Left lung (tissue), 14 donors: ENCODE measurements at places on chromosomes 2 and 18. TPM values are rescaled to one million over a fixed set of nuclear protein-coding genes. Genes with fewer than 3 reads are reported as not detected.

DNA sequence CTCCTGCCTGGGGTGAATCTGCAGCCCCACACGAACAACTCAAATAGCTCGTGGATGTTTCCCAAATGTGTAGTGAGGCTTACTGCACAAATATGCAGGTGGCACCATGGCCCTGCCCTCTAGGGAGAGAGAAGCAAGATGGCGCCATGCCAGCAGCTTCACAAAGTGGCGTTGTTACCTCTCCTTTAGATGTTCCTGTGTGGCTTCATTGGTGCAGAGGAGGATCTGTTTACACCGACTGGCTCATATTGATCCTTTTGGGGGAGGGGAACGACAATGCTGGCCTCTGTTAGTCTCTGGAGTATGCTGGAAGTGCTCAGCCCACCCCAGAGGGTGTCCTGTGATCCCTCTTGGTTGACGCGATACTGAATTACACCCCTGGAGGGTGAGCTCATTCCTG is 99.5 kb upstream of the GATA6 start:
- no peak for DNase-seq

- peak; percentile 38 for DNase-seq
Measured at GRCh38 chr18:23958036-23958435, 56.5 kb upstream of the TTC39C start.

GRCh38 chr2:224032283-224032682 is 6.8 kb downstream of the SERPINE2 start:
- no peak for DNase-seq

DNA sequence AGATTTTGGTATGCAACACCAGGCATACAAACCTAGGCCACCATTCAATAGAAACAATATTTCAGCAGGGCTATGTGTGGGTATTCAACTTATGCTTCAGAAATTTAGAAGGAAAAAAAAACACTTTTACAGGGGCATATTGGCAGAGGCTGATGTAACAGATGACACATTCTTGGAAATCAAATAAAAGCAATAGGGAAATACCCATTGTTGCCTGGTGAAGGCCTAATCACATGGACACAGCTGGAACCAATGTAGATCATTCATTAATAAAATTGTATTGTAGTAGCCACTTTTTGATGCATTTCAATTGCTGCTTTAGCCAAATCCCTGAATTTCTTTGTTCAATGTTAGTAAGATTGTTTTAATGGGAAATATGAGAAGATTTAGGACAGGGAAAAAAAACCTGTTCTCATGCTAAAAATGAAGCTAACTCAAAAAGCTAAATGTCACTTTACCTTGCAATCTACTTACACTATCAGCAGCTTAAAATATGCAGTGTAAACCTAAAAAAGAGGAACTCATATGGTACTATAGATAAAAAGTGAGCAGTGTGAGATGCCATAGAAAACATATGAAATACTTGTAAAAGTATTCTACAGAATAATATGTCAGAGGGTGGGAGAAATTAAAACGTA is 289.4 kb downstream of the ZEB2 start:
- no peak for DNase-seq

- no peak for DNase-seq
Measured at GRCh38 chr2:123840016-123840415, 185.1 kb upstream of the CNTNAP5 start.

The ZNF24 gene
- 68.8 TPM for polyA plus RNA-seq

The FAP gene
- polyA plus RNA-seq, result 43.7 TPM

The LRP1B gene
- 0.81 TPM for polyA plus RNA-seq

- DNase-seq, result no peak
Measured at GRCh38 chr2:186254759-186255158, 231.3 kb upstream of the ZC3H15 start.

The STARD6 gene
- polyA plus RNA-seq, result 0.43 TPM

The NTSR2 gene
- not detected for polyA plus RNA-seq

DNA sequence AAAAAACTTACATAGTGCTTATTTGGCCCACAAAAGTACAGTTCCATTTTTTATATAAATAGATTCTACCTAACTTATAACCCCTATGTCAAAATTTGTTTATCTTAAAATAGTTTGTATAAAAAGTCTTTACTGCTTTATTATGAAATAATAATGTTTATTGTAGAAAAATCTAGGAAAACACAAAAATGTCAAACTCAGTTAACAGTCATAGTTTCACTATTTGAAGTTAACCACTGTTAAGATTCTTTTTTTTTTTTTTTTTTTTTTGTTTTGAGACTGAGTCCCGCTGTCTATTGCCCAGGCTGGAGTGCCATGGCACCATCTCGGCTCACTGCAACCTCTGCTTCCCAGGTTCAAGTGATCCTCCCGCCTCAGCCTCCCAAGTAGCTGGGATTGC is 26.5 kb upstream of the ABI2 start:
- no peak for DNase-seq

DNA sequence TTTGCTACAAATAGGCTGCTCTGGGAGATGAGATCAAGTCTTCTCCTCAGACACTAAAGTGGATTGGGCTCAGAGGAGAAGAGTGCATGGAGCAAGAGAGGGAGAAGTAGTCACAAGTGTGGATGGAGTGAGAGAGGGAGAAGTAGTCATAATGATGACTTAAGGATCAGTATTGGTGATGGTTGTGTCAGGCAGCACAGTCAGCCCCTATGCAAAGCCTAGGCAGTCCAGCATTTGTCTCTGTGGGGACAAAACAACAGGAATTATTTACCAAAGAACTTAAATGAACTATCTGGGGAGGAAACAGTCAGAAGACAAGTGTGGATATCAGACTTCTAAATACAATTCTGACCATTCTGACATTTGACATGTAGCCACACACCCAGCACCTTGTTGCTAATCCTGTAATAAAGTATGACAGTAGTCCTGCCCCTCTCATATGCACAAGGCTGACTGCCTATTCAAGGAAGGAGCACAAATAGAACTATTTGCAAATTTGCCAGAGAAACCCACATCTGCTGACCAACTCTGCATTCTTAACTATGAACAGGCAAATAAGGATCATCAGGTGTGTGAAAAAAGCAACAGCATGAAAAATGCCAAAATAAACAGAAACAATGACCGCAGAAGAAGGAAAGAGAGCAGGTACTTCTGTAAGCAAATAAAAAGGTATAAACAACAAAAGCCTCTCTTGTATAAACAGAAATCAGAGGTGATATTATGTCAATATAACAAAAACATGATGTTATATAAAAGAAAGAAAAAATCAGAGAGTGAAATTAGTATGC is 1597.9 kb upstream of the ACVR2A start:
- DNase-seq, result no peak
